T-helper 9 cell (primary cell): ENCODE measurements at places on chromosomes 4 and X.

DNA sequence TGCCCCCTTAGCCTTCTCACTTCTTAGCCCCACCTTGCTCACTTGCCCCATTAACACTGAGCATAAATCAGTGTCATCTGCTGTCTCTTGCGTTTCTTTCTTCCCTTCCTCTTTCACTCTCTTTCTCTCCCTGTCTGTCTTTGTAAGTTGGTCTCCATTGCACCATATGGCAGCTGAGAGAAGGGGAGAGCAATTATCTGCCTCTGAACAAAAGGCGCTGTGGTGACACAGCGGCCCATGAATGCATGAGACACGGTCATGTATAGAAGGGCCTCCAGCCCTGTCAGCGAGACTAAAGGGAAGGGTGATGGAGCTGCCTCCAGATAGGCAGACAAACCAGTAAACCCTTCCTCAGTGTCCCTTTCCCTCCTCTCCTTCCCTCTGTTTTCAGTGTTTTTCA lies 88.8 kb upstream of the PCDH18 start:
- no peak for DNase-seq

DNA sequence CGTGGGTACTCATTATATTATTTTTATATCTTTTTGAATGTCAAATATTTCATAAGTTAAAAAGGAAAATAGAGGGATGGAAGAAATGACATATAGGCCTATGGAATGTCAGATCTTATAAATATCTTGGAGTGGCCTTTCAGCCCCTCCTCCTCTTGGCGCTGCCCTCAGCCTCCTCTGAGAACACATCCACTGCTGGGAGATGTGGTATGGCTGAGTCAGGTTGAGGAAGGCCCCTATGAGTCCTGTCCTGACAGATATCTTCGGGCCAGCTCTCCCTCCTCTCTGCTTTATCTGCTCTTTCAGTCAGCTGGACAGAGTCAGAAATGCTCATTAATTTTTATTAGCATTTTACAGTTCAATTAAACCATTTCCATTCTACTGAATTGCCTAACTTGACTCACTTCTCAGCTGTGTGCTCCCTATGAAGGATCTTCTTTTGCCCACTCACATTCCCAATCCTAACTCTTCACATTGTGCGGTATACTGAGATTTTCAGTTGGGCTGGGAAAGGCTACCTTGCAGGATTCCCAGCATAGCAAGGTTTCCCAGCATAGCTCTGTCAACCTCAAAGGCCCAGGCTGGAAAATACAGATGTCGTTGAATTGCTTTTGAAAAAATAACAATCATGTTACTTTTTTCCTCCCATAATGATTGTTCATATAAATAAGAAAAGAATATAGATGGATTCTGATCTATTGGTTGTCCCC lies 128.0 kb downstream of the ARHGEF9 start:
- DNase-seq: no peak

- DNase-seq: no peak
Observed at GRCh38 chr4:16467061-16467460, 240.8 kb upstream of the TAPT1 start.

GRCh38 chr4:162497564-162498167 lies 333.9 kb upstream of the FSTL5 start:
- DNase-seq: no peak

- DNase-seq: no peak
Observed at GRCh38 chrX:55839485-55839884, 121.9 kb downstream of the RRAGB start.

GRCh38 chrX:94256396-94256795 lies 582.4 kb downstream of the FAM133A start:
- DNase-seq: no peak

GRCh38 chr4:102586644-102587021 lies 85.5 kb downstream of the NFKB1 start:
- no peak for DNase-seq

- DNase-seq: no peak
Observed at GRCh38 chrX:116379854-116380253, 56.6 kb upstream of the SLC6A14 start.

DNA sequence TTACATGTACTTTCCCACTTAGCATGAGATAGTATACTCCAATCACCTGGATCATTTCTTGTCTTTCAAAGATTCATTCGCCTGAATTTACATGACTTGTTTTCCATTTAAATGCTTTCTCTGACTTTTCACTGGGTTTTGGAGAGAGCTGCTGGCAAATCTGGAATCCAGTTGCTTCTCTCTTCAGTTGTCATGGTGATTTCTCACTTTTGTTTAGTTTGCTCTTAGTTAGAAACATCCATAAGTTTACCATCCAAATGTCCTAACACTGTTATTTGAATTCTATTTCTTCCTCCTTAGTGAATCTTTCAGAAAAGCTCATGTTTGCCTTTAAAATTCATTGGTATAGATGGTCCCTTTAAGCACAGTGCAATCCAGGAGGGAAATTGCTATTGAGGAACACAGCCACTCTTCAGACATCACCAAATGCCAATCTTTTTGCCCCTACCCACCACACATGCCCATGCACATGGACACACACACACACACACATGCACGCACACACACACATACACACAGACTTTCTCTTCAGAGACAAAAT lies 51.7 kb downstream of the REELD1 start:
- no peak for DNase-seq
